Stimulated activated CD8-positive, alpha-beta memory T cell treated with anti-CD3 and anti-CD28 coated beads, Interleukin-15, amount 100 ng/mL, for 24 hours (primary cell): ENCODE measurements at places on chromosomes 12 and 14.

DNA sequence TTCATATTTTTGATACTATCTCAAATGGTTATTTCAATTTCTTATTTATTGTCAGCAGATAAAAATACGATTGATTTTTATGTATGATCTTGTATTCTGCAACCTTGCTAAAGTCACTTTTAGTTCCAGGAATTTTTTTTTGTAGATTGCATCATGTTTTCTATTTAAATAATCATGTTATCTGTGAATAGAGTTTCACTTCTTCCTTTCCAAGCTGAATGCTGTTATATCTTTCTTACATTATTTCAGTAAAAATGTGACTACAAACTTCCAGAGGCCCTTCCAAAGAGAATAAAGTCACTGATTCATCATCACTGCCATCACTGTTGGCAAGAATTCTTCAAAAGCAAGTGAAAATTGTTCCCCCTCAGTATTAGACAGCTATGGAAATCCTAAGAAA is 104.7 kb upstream of the RAP1B start:
- DNase-seq: no peak

DNA sequence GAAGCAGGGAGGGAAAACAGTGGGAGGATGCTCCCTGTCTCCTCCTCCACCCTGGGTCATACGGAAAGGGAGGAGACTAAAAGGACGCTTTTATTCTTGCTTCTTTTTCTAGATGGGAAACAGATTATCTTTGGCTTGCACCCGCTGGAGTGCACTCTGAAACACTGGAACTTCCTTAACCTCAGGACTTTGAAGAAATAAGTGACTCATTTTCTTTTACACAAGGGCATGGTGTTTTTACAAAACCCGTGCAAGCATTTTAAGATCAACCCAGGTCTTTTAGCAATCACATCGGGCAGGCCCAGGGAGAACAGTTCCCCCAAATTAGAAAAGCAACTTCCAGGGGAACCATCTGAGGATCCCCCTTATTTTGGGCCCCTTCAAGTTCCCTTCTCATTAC is 80.9 kb upstream of the TSPAN11 start:
- DNase-seq: no peak

DNA sequence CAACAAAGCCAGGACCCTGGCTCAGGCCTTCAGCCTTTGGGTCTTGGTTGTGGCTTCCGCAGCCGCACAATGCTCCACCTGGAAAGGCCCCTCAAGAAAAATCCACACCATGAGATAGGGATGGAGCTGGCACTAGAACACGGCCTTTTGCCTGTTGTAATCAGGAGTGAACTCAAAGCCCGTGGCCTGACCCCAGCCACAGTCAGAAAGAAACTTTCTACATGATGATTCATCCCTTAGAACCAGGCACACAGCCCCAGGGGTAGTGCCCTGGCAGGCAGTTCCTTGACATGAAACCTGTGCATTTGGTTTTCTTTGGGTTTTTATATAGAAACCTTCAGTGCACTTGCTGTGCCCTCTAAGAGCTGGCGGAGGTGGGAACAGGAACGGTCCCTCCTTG is 5.1 kb downstream of the CLMN start:
- DNase-seq: no peak

DNA sequence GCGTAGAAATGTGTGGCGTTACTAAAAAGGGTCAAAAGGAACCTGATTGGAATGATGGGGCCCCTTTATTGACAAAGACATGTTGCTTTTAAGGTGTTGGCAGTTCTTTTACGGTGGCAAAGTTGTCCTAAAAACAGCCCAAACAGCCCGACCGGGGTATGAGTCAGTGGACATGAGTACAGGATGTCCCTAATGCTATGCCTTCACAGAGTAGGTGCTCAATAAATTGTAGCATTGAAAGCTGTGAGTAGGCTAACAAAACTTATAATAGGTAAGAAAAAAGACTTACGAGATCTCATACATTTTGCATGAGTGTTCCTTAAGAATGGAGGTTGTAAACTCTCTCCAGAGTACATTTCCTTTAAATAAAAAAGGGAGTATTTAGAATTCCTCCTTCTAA is 2.6 kb downstream of the ELK3 start:
- no peak for DNase-seq

GRCh38 chr14:72165229-72165698 is 233.0 kb downstream of the RGS6 start:
- DNase-seq: no peak

- DNase-seq: no peak
Observed at GRCh38 chr12:131137009-131137835, 183.5 kb downstream of the ADGRD1 start.

DNA sequence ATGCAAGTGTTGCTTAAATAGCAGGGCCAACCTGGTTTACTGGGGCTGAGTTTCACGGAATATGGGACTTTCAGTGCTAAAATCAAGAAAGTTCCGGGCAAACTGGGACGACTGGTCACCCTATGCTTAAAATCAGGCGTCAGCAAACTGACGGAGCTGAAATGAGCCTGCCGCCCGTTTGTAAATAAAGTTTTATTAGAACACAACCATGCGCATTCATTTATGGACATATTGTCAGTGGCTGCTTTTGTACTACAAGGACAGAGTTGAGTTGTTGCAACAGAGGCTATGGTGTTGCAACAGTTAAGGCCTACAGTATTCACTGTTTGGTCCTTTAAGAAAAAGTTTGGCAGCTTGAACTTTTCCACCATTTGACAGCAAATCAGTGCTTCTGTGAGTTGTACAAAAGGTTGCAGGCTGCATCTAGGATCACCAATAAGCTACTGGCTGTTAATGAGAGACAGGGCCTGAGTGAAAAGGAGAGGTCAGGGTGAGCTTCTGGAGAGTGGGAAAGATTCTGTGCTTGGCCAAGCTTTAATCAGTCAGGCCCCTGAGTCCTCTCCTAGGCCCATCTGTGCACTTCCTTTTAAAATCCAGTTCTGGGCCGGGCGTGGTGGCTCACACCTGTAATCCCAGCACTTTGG is 13.3 kb downstream of the SELPLG start:
- no peak for DNase-seq

DNA sequence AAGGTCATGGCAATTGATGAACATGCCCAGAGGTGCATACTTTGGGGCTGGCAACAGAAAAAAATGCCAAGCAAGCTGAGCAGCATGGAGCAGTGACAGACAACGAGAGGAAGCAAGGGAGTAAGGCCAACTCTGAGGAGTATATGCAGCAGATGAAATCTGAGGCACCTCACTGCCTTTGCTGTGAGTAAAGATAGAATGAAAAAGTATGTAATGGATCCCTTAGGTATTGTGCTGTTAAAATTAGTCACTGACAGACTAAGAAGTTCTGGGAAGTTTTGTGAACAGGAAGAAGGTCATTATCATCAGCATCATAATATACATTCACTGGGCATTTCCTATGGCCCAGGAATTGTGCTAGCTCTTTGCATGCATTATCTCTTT is 269.9 kb downstream of the DUSP6 start:
- DNase-seq: no peak

DNA sequence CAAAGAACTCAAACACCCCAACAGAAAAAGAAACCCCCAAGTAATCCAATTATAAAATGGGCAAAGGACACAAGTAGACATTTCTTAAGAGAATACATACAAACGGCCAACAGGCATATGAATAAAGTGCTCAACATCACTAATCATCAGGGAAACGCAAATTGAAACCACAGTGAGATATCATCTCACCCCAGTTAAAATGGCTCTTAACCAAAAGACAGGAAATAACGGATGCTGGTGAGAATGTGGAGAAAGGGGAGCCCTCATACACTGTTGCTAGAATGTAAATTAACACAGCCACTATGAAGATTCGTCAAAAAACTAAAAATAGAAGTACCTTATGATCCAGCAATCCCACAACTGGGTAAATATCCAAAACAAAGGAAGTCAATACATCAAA is 52.4 kb downstream of the CLMN start:
- no peak for DNase-seq

DNA sequence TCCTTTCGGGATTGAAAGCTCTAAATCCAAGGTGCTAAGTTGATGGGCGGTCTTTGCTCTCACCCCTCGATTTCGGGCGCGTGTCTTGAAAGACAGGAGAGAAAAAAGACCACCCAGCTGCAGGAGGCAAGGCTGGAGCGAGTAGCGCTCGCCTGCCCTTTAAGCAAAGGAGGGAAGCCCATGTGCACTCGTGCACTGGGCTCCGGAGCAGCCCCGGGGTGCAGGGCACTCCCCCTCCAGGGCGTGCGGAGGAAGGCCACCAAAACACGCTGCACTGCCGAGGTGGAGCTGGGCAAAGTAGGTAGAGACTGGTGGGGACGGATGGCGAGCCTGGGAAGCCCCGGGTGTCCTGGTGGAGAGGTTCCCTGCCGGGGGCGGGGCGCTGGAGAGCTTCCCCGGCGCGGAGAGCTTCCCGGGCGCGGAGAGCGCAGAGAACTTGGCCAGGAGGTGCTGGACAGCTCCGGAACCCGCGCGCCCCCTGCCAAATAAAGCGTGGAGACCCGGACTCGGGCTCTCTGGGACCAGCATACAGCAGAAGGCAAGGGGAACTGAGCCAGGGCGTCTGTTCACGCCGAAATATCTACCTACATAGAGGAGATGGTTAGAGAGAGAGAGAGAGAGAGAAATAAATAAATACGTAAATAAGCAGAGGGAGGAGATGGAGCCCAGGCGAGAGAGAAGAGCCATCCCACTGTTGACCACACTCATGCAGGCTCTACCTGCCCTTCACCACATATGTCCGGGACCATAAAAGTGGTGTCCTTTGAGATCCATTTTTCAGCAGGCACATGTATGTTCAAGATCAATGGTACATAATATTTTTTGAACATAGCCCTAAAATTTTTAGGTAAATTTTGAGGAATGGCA is 662 bp upstream of the NELL2 start:
- DNase-seq: peak; percentile 3

GRCh38 chr12:130993759-130994670 is 40.3 kb downstream of the ADGRD1 start:
- no peak for DNase-seq

DNA sequence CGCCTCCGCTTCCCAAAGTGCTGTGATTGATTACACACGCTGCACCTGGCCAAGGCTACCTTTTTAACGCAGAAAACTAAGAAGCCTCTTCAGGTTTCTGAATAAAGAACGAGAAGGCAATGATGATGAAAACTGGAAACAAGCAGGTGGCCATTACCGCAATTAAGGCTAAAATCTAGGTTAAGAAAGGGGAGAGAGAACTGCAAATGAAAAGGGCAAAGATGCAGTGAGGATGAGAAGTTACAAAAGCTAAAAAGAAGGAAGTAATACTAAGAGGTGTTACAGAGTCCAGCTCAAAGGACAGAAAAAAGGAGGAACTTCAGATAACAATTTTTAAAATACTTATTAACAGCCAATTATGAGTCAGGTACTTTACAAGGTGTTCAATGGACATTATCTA is 79.7 kb downstream of the DUSP16 start:
- DNase-seq: no peak

DNA sequence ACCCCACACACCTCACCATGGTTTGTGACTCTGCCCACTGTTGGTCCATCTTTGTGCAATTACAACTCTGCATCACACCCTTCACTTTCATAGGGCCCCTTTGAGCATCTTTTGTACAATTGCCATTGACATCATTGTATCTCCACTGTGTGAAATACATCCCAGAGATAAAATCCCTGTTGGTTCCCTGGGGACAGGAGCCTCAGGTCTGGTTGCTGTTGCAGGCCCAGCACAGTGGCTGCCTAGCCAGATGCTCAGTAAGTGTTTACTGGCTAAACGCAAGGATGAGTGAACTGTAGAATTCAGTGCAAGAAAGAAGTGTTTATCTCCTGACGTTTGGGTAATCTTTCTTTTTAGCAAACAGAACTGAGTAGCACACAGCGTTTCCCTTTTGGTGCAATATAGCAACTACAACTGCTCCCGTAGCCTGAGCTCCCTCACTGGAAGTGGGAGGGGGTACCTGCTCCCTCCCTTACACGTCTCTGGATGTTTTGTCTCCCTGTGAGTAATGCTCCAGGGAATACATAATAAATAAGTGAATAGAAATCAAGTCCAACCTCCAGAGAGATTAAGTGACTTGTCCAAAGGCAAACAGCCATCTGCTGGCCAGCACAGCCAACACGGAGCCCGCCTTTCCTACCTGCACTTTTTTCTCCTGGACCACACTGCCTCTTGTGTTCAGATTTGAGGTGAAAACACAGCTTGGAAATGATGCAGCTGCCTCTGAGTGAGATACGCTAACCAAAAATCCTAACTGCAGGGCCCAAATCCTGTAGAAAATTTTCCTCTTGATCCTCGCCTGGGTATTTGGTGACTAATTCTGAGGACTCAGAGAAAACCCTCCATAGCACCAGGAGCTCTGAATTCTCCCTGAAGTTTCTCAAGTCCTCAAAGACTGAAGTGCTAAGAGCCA is 27.4 kb downstream of the GALNT16 start:
- DNase-seq: no peak

DNA sequence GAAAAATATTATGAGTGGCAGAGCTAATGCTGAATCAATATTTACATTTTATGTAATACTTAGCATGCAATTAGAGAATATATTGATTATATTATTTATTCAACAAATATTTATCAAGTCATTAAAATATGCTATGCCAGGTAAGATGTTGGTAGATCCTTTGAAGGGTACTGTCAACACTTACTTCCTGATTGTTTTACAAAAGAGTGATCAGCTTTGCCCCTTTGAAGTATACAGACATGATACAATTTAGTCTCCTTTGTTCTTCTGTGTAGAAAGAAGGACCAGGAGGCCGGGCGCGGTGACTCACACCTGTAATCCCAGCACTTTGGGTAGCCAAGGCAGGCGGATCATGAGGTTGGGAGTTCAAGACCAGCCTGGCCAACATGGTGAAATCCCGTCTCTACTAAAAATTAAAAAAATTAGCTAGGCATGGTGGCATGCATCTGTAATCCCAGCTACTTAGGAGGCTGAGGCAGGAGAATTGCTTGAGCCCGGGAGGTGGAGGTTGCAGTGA is 73.9 kb upstream of the IFNG-AS1 start:
- DNase-seq: no peak

DNA sequence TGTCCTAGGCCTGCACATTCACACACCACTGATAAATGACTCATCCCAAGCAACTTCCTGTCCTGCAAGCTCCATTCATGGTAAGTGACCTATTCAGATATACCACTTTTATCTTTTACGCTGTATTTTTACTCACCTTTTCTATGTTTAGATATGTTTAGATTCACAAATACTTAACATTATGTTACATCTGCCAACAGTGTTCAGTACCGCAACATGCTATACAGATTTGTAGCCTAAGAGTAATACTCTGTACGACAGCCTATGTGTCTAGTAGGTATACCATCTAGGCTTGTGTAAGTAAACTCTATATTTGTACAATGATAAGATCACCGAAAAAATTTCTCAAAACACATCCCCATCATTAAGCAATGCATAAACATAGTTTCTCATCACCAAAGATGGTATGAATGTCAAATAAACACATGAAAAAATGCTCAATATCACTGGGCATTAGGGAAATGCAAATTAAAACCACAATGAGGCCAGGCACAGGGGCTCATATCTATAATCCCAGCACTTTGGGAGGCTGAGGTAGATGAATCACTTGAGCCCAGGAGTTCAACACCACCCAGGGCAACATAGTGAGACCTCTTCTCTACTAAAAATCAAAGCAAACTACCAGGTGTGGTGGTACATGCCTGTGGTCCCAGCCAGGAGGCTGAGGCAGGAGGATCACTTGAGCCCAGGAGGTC is 20.7 kb downstream of the ATXN2 start:
- DNase-seq: no peak

GRCh38 chr14:42323426-42323825 is 716.8 kb downstream of the LRFN5 start:
- no peak for DNase-seq
